Stimulated activated CD4-positive, alpha-beta T cell treated with anti-CD3 and anti-CD28 coated beads, Interleukin-15, amount 100 ng/mL, for 48 hours (primary cell): ENCODE measurements at places on chromosomes 3 and 15.

- DNase-seq, result no peak
Measured at GRCh38 chr3:31312400-31312799, 220.3 kb upstream of the STT3B start.

- DNase-seq, result no peak
Measured at GRCh38 chr3:37041546-37042195, 48.4 kb downstream of the MLH1 start.

GRCh38 chr3:24545887-24546286, 51.2 kb upstream of the THRB start:
- DNase-seq, result no peak

DNA sequence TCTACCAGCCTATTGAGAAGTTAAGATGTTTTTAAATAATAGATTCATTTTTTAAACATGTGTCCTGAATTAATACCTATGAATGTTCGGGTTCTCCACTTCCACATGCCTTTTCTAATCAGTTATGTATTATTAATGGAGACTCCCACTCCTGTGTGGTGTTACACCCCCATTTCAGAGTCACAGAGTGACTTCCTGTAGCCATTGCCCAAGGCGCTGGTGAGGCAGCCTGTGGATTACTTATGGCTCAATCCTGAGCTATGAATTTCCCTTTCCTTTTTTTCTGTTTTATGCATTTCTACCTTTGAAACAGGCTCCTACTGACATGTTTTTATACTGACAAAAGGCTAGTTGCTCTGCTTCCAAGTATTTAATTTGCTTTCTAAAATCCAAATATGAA, 162.3 kb downstream of the GABRG3 start:
- DNase-seq, result no peak

DNA sequence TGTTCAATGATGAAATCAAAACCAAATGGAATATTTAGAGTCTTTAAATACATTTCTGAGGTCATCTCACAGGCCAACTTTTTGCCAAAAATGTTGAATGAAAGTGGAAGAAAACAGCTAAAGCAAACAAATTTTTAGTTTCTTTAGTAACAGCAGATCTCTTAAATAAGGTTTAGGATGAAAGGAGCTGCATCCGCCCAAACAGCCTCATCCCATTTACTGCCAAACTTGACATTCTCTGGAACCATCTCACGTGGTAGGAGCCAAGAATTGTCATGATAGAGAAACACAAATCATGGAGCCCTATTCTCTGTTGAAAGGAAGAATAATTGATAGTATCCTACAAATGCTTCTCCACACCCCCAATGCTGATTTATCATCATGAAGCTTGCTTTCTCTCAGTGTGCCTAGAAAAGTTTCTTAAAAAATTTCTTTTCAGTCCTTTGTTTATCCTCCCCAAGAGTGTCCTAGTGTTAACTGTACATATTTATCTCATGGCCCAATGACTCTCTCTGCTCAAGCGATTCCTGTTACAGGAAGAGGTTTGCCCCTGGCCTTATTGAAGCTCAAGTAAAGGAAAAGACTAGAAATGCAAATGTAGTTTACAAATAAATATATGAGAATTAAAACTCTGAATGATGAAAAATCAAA, 23.4 kb downstream of the SLC9A9 start:
- DNase-seq, result no peak

DNA sequence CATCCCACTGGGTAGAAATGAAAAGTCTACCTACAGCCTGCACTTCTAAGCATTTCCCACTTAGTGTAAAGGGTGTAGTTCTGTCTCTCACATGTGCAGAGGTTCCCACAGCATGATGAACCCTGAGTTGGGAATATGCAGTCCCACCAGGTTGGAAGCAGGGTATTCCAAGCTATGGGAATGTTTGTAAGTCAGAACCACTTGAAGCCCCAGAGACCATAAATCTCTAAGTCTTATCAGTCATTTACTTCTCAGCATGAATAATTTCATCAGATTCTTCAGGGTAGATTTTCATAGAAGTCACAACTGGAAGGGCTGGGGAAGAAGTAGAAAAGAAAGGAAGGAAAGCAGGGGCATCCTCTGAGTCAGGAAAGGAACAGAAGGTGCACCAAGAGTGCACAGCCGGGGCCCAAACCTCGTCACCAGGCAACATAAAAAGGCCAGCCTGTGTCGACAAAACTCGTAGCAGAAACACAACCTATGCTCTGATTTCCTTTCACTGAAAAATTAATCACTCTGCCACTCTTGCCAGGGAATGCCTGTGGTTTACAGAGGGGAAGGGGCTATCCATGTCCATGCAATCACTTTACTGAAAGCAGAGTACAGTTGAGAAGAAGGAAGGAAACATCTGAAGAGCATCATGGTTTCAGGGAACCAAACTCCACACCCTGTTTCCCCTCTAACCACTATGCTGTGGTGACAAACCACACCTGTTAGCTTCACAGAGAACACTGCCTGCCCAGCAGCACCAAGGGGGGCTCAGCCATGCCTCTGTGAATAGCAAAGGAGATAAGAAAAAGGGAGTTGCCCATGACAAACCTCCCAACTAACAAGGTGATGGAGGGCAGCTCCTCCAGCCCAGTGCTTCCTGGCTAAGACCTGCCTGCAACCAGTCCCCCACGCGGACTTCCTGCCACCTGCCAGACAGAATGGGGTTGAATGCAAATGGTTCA, 40.5 kb downstream of the SH3BP5 start:
- peak; percentile 36 for DNase-seq

- DNase-seq, result peak; percentile 48
Measured at GRCh38 chr15:90097475-90097874, 4.8 kb downstream of the IDH2 start.

DNA sequence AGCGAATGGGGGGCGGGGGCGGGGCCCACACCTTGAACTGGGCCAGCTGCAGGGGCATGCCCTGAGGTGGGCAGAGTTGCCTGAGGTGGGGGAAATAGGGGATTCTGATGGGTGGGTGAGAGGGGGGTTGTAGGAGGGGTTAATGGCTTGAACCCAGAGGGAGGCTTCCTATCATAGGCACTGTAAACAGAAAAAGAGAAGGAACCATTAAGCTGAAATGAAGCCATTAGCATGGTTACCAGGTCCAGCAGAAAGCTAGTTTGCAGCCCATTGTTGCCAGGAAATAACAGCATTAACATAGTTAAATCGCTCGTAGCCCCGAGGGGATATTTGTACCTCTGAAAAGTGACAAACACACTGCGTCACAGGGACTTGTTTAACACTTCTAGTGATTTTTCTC, 29.0 kb downstream of the ETV5 start:
- no peak for DNase-seq

- DNase-seq, result no peak
Measured at GRCh38 chr3:141659821-141660613, 78.1 kb upstream of the RNF7 start.

DNA sequence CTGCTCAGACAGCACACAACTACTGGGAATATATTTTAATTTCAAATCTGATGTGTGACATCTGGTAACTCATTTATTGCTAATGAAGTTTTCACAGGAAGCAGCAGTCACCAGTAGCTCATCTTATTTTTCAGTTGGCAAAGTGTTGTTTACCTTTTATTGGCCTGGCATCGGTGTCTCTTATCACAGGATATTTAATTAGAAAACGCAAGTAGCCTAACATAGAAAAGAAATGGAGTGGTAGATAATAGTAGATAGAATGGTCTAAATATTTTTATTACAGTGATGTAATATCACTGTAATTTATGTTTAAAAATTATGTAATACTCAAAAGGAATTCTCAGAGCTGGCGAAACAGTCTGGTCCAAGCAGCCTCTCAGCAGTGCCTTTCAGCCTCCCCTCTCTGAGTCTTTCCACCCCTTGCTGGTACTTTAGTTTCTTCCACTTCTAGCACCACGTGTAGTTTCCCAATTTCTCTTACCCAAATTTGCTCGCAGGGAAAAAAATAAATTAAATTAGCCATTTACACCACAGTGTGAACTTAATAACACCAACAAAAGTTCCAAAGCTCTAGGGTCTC, 31.9 kb downstream of the AGTR1 start:
- no peak for DNase-seq

DNA sequence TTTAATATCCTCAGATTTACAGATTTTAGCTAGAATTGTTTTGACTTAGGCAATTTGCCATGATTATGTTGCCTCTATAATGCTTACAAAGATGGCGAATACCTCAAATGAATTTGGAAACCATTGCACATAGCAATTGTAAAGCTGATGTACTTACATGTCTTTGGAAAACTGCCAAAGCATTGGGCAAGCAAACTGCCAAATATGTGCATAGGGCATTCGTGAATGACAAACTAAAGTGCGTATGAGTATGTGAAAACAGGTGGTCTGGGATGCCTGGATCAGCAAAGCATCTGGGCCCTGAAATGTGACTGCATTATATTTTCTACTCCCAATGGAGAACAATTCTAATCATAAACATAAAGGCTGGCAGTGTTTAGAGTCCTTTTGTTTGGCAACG, 445.3 kb upstream of the ROBO1 start:
- DNase-seq, result no peak

- DNase-seq, result no peak
Measured at GRCh38 chr15:38076786-38077185, 142.3 kb downstream of the TMCO5A start.

DNA sequence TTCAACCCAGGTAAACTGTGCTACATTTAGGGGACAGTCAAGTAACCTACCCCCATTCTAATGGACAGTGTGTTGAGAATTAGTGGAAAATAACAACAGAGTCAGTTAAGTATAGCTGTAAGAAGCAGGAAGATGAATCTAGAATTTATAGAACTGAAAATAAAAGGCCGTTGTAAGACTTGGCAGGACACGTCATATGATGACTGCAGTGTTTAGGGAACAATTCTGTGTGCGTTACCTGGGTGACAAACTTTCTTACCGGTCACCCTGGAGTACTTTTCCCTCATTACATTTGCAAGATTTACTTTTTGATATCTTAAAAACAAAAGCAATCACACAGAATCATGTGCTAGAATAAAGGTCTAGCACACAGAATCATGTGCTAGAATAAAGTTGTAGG, 536.3 kb upstream of the ZNF717 start:
- no peak for DNase-seq

DNA sequence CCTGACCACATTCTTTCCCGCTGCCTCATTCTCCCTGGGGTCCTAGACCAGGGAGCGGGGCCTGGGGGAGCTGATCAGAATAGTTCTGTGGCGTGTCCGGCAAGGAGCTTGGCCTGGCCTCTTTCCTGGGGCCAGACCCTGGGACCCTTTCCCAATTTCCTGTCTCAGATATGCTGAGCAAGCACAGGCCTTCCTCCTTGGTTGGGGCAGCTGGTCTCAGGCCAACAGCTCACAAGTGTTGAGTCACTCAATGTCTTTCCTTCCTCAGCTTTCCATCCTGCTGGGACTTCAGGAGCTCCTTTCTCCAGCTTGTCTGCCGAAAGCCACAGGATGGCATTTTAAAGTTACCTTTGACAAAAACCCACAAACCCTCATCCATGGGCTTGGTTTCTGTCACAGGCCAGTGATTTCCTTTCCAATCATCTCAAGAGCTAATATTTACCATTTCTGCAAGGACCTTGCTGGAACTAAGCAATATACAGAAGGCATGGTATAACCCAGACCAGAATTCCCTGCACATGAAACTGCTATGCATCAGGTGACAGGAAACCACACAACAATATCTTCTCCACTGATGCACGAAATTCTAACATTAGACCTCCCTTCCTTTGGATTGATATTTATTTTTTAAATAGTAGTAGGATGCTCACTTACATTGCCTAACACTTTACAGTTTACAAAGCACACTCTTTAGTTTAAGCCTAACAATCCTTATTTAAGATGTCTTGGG, 19.5 kb upstream of the TIMP4 start:
- no peak for DNase-seq

DNA sequence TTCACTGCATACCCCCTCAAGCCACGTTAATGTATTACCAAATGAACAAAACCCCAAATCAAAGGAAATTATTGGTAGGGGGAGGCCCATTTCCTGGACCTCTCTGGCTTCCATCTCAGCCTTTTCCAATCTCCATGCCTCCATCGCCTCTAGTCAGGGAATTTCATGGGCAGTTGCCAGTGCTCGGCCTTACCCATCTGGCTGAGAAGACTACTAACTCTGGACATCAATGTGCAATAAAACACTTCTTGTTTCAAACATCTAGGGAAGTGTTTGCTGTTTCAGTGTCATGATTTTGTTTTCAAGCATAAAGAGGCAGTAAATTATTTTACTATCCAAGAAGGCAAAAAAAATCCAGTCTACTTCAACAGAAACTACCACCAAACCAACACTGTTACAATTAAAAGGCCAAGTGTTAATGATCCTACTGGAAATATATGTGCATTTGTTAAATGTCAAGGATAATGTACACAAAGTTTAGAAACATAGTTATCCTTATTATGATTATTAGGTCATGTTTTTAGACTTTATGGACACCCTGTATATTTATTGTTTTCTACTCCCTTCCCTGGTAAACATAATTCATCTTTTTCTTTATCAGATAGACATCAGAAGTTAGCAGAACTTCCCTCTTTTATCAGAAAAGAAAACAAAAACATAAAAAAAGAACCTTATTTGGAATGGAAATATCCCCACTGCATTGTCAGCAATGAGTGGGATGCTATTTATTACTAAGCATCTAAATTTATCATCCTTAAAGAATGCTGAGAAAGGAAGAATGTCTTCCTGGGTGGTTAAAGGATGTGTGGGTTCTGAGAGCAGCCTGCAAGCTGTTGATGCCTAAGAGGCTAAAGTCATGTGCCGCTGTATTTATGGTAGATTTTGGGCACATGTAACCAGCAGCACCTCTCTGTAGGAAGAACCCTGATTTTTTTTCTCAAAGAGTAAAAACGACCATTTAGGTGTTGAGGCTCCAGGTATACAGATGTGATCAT, 15.2 kb downstream of the LDHAL6B start:
- no peak for DNase-seq

GRCh38 chr15:90020936-90021507, 19.9 kb downstream of the ZNF710 start:
- no peak for DNase-seq

DNA sequence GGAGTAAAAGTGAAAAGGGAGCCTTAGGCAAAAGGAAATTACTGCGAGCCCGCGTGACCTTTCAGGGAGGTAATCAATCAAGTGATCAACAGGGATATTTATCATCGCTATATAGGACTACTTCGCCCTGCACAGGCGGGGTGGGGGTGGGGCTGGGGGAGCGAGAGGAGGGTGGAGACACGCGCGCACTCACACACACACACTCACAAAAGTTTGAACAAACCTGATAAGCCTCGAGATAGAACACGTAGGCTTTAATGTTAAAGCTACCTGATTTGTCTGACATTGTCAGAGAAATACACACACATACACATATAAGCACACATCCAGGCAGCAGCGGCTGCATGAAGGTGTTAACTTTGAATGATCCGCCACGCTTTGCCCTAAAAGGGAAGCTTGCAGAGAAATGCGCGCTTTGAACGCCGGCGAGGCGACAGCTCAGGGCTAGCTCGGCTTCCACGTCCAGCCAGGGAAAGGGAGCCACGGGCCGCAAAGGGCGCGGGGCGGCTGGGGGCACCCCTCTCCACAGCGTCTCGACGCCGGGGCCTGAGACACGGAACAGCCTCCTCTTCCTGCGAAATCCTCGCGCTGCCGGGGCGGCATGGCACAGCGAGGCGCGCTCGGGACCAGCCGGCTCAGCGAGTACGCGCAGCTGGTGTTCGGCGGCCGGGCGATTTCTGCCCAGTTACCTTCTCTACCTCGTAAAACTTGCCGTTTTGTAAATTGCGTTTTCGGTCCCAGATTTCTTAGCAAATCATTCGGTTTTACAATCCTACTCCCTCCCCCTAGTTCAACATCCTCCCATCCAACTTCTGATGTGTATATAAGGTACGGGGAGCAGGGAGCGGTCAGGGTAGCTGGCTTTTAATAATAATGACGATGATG, 4.8 kb upstream of the MECOM start:
- DNase-seq, result no peak
